Stimulated activated CD4-positive, alpha-beta T cell treated with anti-CD3 and anti-CD28 coated beads, Interleukin-4, amount 100 ng/mL, for 4 hours (primary cell): ENCODE measurements at places on chromosomes 1 and 21.

DNA sequence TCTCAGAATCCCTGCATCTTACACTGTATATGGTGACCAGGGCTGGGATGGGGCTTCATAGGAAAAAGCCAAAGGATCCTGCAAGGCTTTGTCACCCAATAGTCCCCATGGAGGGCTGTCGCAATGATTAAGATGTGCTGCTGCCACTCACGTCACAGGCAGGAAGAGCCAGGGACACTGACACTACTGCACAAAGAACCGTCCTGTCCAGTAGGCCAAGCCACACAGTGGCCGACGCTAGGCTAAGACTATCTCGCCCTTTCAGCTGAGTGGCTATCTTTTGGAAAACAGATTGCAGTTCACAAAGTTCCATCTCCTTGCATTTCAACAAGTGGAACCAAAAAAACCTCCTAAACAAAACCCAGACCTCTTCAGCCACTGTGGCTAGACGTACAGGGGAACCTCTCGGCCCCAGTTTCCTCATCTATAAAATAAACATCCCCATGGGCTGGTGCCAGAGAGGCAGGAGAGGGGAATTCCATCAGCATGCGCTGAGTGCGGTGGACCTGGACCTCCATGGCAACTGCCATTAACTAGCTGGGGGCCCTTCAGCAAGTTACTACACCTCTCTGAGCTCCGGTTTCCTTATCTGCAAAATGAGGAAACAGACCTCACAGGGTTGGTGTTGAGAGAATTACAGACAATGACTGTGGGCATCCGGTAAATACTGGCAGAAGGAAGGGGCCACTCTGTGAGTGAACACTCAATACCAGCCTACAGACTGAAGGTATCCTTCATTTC is 8.7 kb downstream of the CAPZB start:
- DNase-seq = no peak

- no peak for DNase-seq
Observed at GRCh38 chr1:161350671-161351070, 17.0 kb downstream of the CFAP126 start.

DNA sequence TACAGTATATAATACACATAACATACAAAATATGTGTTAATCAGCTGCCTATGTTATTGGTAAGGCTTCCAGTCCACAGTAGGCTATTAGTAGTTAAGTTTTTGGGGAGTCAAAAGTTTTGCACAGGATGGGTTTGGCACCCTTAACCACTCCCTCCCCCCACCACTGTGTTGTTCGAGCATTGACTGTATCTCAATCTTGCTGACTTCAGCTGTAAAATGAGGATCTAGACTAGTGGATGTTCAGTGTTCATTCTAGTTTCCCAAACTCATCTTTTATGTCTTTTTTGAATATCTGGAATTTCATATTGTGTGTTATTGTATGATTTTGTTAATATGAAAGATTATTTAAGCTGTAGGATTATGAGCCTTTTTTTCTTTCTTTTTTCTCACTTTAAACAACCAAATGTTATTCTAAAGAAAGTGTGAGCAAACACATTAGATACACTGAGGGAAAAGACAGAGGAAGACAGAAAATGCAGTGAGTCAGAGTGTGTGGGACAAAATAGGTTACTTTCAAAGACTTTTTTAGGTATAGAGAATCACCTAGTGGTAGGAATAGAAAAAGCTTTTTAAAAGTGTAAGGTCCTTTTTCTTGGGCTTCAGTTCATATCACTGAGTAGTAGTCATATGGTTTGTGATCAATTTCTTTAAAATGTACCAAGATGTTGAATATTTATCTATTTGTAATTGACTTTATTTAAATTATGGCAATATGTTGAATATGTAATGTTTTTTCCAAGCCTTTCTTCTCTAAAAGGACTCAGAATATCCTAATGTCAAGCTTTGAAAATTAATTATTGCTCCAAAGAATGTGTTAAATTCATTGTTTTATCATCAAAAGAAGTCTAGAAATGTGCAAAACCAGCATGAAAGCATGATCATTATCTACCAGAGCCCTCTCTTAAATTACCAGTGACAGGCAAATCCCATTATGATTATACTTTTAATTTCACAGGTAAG is 17.9 kb upstream of the CENPF start:
- DNase-seq = no peak

DNA sequence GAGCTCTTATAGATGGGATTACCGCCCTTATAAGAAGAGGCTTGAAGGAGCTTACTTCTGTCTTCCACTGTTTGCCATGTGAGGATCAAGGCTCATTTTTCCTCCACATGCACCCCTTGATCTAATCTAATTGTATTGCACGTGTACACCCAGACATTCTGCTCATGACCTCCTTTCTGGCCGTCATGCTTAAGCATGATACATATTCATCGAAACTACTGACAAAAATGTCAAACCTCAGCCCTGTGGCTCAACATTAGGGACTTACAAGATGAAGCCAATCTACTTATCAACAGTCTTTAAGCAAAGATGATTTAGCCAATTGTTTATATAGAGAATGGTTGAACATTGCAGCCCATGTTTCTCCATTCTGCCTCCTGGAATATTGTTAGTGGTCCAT is 127.6 kb downstream of the XCL2 start:
- no peak for DNase-seq

DNA sequence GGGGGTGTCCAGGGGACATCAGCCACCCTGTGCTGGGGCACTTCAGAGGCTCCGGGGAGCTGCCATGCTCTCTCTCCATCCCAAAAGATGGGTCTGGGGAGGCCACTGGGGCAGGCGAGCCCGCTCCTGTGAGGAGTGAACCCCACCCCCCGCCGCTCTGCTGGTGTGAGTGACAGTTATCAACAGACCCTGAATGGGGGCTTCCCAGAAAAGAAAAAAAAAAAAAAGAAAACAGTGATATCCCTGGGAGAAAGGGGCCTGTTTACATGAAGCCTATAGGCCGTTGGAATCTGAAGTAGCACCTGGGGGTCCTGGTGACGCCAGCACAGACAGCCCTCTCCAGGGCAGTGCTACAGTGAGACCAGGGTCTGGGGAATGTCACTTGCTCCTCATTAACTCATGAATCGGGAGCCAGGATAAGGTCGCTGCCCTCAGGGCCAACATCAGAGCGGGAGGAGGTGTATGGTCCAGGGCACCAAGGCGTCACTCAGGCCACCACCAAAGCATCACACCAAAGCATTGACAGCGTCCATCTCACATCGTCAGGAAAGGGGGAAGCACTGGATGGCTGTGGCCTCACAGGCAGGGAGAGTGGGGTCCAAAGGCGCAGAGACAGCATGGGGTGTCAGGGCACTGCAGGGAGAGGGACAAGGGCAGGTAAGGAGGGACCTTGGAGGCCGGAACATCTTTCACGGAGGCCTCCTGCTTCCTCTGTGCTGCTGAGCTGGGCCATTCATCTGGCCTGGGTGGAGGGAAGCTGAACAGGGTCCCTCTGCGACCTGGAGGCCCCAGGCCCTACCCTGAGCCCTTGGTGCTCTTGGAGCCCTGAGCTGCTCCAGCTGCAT is 8.4 kb upstream of the NPHP4 start:
- no peak for DNase-seq

- DNase-seq = no peak
Observed at GRCh38 chr1:92481971-92482664, 4.6 kb downstream of the GFI1 start.

DNA sequence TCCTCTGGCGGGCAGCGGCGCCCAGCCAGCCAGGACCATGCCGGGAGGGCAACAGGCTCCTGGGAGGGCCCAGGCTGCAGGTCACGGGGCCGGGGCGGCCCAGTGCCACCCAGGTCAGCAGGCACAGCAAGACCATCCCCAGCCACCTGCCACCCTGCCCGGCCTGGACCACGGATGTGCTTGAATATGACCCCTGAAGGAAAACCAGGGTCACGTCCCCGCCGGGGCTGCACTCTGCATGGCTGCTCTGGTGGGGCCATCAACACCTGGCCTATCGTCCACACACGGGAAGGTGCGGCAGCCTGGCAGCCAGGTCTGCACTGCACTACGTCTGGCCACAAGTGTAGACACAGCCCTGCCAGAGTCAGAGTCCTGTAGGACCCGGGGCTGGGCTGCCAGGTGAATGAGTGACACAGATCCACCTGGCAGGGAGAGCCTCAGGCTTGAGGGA is 6.9 kb downstream of the WNT9A start:
- no peak for DNase-seq

DNA sequence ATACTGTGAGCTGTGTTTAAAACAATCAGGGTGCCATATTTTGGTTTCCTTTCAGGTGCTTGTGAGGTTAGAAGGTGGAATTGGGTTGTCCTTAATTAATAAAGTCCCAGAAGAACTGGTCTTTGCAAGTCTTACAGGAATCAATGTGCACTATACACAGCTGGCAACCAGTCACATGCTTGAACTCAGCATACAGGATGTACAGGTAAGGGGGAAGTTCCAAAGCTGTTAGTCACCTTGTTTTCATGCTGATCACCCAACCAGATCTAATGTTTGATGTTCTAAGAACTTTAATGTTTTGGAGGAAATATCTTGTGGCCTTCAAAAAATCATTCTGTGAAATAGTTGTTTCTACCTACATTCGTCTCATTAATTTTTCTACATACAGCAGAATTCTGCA is 156.3 kb downstream of the VPS13D start:
- DNase-seq = peak; percentile 52

DNA sequence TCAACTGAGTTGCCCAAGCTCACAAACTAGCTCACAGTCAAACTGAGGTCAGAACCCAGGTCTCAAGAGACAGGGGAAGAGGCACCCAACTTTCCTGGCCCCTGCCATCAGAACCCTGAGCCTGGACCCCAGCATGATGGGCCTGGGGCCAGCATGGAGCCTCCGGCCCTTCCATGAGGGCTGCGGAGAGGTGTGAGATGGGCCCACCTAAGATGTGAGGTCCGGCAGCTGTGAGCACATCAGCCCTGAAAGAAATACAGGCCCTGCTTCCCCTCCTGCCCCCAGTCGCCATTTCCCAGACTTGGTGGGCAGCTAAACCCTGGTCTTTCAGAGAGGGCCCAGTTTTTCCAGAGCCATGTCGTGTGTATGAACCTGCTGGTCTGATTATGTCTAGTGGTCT is 30.6 kb downstream of the QSOX1 start:
- no peak for DNase-seq

DNA sequence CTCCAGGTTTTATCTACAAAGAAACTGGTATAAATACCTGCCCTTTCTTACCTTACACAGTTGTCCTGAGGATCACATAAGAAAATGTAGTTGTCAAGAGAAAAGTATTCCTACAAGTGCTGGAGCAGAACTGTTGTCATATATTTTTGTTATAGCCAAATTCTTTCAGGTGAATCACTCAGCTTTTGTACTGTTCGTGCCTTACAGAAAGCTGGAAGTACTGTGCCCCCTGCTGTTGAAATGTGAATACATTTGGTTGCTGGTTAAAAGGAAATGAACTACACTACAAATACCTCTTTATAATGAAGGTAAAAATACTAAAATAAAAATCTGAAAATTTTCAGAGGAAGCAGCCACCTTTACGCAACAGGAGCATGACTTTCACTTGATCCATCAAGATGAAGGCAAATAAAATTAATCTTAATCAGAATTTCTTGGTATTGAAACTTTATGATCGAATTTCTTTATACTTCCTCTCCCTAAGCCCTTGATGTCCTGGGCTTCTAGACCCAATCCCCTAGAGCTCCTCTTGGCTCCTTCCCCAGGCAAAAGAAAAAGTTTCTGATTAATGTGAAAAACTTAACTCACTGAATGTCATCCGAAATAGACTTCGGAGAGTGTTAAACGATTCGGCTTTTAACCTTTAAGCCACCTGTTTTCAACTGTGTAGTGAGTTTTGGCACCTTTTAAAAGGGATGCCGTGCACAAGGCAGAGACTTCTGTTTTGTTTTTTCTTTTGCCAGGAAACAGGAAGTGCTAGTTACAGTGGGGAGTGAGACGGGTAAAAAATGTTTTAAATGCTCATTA is 12.5 kb downstream of the CHML start:
- peak; percentile 40 for DNase-seq

- no peak for DNase-seq
Observed at GRCh38 chr1:21825393-21825792, 13.3 kb downstream of the LDLRAD2 start.

DNA sequence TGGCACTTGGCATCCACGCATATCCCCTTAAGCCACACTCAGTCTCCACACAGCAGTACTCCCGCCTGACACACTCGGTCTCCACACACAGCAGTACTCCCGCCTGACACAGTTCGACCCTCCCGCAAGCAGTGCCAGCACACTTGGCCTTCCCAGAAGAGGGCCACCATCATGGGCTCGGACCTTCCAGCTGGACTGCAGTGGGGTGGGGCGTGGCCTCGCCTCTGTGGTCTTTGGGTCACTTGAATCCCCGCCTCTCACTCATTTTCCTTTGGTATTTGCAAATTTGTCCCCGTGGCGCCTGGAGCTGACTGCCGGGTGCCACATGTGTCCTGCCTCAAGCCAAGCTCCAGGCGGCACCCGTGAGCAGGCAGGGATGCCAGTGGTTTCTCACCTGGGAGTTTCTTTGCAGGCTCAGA is 63.7 kb downstream of the FAAP20 start:
- no peak for DNase-seq

GRCh38 chr1:2496087-2496622 is 20.1 kb downstream of the PLCH2 start:
- DNase-seq = no peak

DNA sequence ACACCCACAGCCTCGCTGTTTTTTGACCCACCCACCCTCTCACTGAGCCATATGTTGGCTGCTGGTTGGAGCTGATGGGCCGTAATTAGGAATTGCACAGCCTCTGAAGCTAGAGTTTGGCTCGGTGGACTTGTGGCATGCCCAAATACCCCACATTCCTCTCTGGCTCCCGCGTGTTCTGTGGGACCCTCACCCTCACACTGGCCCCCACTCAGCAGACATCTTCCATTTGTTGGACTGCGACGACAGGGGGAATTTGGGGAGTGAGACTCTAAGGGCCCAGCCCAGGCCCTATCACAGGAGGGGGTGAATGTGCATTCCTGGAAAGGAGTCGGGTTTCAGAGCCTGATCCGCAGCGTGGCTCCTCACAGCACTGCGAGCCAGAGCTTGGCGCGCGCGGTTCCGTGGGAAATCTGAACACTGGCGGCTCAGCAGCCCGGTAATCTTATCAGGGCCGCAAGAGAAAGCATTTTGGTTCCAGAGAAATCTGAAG is 5.2 kb downstream of the RCSD1 start:
- no peak for DNase-seq

DNA sequence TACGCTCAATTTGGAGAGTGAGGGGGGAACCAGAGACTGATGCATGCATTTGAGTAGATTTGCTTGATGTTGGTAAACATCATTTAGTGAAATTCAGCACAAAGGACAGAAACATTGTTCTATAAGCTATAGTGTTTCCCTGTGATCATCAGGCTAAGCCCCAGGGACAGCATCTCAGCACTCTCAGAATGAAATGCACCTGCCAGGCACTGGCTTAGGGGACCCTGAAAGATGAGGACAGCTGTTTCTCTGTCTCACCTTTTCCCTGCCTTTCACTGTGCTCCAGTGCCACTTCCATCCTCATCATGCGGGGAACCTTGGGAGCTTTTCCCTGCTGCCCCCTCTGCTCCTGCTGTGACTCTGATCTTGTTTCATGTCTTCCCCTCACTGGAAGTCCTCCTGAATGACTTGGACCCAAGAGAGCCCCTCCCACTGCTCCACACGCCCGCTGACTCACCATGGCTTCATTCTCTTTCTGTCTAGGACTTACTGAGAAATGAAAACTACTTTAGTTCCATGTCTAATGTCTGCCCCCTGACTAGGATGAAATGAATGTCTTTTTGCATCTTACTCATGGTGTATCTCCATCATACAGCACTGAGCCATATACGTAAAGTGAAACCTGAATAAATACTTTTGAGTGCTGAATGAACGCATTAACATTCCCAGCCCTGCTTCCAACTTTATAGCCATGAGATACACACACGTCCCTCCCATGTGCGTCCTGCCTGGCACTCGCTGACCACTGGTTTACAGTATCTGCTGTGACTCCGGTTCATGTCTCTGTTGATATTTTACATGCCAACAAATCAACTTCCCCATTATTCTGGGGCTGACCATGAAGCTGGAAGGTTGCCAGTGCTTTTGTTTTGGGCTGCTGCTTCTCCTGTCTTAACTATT is 182.0 kb downstream of the PCP4 start:
- DNase-seq = no peak
